IMR-90 (cell line): ENCODE measurements at places on chromosomes 1 and 21. TPM values are rescaled to one million over a fixed set of nuclear protein-coding genes. Genes with fewer than 3 reads are reported as not detected.
A peak's percentile ranks its signal among the peaks of the same experiment; 100 is the strongest.

- peak; percentile 99 for DNase-seq
Observed at GRCh38 chr1:12477936-12478611, 139.9 kb downstream of the DHRS3 start.

GRCh38 chr1:111133866-111134265 lies 6.0 kb downstream of the DRAM2 start:
- no peak for DNase-seq

GRCh38 chr1:18012686-18013085 lies 94.9 kb upstream of the IGSF21 start:
- no peak for DNase-seq

DNA sequence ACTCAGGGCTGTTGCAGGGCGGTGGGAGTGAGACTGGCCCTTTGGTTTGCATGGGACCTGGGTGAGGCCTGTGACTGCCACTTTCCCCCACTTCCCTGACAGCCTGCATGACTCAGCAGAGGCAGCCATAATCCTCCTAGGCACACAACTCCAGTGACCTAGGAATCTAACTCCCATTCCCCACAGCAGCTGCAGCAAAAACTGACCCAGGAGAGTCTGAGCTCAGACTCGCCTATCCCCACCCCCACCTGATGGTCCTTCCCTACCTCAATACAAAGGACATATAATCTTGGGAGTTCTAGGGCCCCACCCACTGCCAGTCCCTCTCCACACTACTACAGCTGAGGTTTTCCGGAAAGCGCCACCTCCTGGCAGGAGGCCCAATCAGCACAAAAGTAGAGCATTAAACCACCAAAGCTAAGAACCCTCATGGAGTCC lies 26.7 kb downstream of the NDC1 start:
- DNase-seq, result no peak

SEMA6C gene
- total RNA-seq, result 0.36 and 0.56 TPM in 2 replicates

CTTNBP2NL gene
- total RNA-seq, result 22.0 and 31.7 TPM in 2 replicates
